ENCODE measurements at places on chromosomes 11 and 22.

- no peak for DNase-seq
Measured at GRCh38 chr11:44823868-44824267, 97.1 kb downstream of the TSPAN18 start.

- DNase-seq, result no peak
Measured at GRCh38 chr22:20807315-20807752, 33.4 kb downstream of the SERPIND1 start.

- no peak for DNase-seq
Measured at GRCh38 chr11:87722756-87723565, 452.3 kb downstream of the RAB38 start.

GRCh38 chr11:102036757-102037156 is 10.5 kb upstream of the CFAP300 start:
- DNase-seq, result no peak

DNA sequence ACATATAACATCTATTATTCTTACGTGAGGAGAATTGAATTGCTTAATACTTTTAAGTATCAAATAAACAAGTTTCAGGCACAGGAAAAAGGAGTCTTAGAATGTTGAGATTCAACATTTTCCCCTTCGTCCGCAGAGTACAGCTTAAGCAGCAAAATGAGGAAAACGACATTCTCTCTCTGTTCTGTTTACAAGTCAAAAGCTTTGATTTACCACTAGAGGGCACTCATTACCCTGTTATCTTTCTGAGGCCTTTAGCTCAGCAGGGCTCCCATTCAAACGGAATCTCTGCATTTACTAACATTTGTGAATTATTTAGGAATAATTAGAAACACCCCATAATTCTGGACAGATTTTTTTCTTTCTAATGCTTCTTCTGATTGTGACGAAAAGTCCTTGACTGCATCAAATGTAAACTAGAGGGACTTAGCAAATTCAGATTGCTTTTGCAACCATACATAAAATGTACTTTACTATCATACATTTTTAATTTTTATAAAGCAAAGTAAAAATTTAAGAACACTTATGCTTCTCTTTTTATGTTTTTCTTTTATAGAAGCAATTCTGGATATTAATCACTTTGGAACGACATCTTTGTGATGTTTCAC is 75.0 kb downstream of the JRKL start:
- DNase-seq, result peak; percentile 24

- no peak for DNase-seq
Measured at GRCh38 chr11:24617856-24618255, 121.0 kb downstream of the LUZP2 start.

DNA sequence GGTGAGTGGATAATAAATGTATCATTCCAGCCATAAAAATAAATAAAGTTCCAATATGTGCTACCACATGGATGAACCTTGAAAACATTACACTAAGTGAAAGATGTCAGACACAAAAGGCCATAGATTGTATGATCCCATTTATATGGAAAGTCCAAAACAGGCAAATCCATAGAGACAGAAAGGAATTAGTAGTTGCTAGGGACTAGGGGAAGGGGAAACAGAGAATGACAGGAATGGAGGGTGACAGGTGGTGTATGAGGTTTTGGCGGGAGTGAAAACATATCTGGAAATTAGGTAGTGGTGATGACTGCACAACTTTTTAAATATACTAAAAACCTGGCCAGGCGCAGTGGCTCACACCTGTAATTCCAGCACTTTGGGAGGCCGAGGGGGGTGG is 15.2 kb upstream of the CARD10 start:
- DNase-seq, result no peak

GRCh38 chr22:46312056-46312455 is 15.4 kb downstream of the GTSE1 start:
- DNase-seq, result no peak

DNA sequence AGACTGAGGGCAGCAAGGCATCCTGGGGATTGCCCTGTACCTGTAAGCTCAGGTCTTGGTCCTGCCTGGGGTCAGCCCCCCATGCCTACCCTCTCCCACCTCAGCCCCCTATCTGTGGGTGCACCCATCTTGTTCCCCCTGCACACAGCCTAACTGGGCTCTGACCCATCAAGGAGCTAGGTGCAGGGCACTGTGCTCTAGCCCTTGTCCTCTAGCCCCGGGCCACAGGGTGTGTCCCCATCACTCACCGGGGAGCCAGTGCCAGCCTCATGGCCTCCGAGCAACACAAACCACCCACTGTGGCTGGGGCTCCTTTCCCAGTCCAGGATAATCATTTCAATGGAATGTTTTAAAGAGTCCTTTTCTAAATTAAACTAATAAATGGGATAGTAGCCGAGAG is 293.9 kb upstream of the PLET1 start:
- no peak for DNase-seq

DNA sequence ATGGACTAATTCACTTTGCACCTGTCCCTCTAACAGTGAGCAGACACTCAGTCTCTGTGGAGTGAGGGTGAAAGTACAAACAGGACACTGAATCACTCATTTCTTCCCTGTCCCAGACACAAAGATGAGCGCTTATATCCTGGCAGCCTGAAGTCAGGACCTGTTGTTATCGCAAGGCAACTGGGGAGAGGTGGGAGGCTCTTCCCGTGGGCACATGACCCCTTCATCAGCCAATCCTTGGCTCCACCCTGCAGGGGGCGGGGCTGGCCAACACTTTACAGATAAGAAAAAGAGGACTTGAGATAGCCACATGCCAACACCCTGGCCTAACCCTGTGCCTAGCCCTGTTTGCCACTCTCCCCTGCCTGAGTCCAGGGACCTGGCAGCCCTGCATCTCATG is 29.5 kb upstream of the TESMIN start:
- DNase-seq, result no peak
